ENCODE measurements at places on chromosomes 1 and 21.

GRCh38 chr1:205294934-205295333 is 26.6 kb downstream of the NUAK2 start:
- no peak for DNase-seq

GRCh38 chr1:89952605-89953130 is 42.2 kb upstream of the ZNF326 start:
- no peak for DNase-seq

- no peak for DNase-seq
Observed at GRCh38 chr1:95216292-95216990, 17.6 kb upstream of the RWDD3 start.

DNA sequence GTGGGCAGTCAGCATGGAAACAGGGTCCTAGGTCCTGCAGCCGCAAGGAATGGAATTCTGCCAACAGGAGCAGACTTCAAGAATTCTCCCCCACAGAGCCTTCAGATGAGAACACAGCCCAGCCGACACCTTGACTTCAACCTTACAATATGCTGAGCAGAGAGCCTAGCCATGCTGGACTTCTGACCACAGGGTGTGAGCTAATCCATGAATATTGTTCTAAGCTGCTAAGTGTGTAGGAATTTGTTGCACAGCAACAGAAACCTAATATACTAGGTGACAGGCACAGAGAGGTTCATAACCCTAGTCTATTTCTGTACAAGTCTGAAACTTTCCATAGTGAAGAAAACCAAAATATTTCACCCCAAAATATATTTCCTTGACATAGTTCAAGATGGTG is 32.9 kb upstream of the IFNGR2 start:
- DNase-seq: no peak

DNA sequence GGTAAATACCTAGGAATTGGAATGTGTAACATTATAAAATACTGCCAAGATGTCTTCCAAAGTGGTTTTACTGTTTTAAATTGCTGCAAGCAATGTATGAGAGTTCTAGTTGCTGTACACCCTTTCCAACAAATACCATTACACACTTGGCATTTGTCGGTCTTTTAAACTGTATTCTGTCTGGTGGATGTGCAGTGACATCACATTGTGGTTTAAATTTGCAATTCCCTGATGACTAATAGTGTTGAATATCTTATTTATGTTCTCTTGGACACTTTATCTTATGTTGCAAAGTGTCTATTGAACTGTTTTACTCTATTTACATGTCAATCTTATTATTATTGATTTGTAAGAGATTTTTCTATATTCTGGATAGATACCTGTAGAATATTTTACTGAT is 561.2 kb upstream of the B3GALT2 start:
- DNase-seq: no peak

DNA sequence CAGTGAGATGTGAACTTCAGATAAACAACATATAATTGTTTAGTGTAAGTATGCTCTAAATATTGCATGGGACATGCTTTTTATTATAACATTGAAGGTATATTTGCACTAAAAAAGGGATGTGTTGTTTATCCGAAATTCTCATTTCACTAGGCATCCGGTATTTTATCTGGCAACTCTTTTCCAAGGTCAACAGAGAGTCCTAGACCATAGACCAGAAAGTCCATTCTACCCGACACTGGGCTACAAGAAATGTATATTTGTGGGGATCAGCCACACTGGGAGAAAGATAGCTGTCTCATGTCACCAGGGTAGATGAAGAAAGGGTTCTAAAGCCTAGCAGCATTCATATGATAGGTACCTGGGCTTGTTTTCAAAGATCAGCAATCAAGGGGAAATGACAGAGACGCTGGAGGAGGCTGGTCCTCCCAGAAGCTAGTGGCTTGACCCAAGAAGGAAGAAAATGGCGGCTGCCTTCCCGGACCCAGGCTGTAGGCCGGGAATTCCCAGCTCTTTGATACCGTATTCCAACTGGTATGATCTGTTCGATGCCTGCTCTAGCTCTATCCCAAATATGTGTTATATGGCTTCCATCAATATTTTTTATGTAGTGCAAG is 161.1 kb upstream of the IRF2BP2 start:
- DNase-seq: no peak

DNA sequence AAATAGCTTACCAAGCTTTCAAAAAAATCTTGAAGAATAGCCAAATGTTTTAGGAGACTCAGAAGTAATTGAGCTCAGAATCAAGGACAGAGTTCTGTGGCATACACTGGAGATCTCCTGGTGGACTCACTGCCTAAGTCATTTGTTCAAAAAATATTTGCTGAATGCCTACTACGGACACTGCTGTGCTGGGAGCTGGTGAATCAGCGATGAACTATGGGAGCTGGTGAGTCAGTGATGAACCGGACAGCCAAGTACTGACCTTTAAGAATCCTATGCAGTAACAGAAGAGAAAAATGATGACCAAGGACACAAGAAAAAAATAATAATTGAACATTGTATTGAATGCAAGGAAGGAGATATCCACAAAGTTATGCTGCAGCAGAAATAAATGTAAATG is 717.9 kb upstream of the CXADR start:
- DNase-seq: no peak

- DNase-seq: peak; percentile 65
Observed at GRCh38 chr1:157963713-157964112, 29.7 kb upstream of the KIRREL1 start.

- DNase-seq: no peak
Observed at GRCh38 chr1:51973587-51974474, 16.7 kb downstream of the RAB3B start.
